ENCODE measurements at places on chromosomes 12 and 14. TPM values are rescaled to one million over a fixed set of nuclear protein-coding genes. Genes with fewer than 3 reads are reported as not detected.

Gene HPD
- 2.9 TPM for total RNA-seq

GRCh38 chr12:93166541-93167307 is 211.0 kb upstream of the NUDT4 start:
- no peak for DNase-seq

Gene IGFBP6
- total RNA-seq: 134 TPM

Gene LGR5
- 0.12 TPM for total RNA-seq

- DNase-seq: no peak
Observed at GRCh38 chr12:45986641-45987339, 3.6 kb downstream of the SCAF11 start.

GRCh38 chr12:98483621-98484503 is 31.5 kb upstream of the TMPO start:
- no peak for DNase-seq

DNA sequence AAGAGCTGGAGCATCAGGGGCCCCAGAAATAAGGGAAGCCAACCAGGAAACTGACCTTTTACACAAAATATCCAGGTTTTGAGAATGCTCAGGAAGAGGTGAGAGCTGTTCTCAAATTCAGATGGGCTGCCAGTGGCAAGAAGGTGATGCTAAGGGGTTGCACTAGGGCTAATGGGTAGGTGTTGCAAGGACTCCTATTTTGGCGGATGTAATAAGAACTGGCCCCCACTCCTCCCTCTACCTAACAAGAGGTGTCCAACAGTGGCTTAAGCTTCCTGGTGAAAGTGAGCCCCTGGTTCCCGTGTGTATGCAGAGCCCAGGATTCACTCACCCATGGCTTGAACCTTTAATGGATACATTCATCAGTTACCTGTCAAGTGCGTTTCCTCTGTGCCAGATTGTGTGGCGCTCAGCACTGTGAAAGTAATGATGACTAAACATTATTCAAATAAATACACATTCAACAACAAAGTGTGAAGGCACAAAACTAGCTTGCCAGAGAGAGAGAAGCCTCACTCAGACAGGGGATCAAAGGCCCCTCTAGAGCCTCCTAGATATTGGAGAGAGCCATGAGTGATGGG is 705 bp upstream of the CHGA start:
- DNase-seq: no peak

- no peak for DNase-seq
Observed at GRCh38 chr14:72978856-72979255, 48.0 kb downstream of the ZFYVE1 start.

Gene SMIM41
- total RNA-seq: not detected

Gene MANSC1
- total RNA-seq: 18.5 TPM

DNA sequence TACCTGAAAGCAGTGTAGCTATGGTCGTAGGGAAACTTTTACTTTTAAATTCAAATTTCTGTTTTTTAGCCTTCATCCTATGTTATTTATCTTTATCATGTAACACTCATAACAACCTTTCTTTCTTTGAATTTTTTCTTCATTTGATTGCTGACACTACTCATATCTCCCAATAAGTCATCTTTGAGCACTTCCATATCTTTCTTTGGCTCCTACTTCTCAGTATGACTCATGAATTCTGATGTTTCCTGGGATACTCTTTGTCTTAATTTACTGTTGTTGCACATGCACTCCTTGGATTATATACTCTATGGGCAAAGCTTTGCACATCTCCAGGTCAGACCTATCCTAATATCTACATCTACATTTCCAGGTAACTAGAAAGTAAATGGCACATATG is 18.1 kb upstream of the IAPP start:
- no peak for DNase-seq

GRCh38 chr12:8081251-8081920 is 688 bp upstream of the NECAP1 start:
- DNase-seq: no peak

Gene SLC38A2
- total RNA-seq: 122 TPM

Gene BICDL1
- 13.4 TPM for total RNA-seq

GRCh38 chr12:38983117-38983571 is 77.8 kb upstream of the CPNE8 start:
- DNase-seq: no peak

DNA sequence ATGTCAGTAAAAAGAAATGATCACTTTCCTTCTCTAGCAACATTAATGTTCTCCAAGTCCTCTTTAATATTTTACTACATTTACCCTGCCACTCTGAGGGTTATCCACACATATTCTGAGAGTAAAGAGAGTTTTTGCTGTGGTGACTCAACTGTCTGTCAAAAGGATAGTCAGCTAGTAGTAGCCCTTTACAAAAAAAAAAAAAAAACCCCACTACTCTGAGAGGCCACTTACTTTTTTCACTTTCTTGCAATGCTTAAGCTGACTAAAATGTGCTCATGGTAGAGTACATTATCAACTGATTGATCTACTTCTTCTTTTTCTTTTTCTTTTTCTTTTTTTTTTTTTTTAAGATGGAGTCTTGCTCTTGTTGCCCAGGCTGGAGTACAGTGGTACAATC is 27.6 kb upstream of the PPM1A start:
- no peak for DNase-seq

DNA sequence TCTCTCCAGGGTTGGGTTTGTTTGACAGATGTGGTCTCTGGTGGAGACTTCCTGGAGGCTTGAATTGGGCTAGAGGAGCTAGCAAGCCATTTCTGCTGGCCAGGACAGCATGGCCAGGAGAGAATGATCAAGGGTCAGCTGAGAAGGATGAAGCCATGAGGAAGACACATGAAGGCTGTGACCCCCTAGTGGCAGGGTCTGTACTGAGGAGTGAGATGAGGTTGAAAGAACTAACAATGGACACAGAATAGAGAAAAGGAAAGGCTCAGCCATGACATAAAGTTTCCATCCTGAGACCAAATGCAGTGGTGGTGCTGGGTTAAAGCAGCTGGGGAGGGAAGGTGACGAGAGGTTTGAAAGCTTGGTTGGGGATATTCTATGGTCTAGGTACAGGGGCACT is 89.9 kb downstream of the NT5DC3 start:
- DNase-seq: no peak

Gene EMC9
- 14.3 TPM for total RNA-seq

DNA sequence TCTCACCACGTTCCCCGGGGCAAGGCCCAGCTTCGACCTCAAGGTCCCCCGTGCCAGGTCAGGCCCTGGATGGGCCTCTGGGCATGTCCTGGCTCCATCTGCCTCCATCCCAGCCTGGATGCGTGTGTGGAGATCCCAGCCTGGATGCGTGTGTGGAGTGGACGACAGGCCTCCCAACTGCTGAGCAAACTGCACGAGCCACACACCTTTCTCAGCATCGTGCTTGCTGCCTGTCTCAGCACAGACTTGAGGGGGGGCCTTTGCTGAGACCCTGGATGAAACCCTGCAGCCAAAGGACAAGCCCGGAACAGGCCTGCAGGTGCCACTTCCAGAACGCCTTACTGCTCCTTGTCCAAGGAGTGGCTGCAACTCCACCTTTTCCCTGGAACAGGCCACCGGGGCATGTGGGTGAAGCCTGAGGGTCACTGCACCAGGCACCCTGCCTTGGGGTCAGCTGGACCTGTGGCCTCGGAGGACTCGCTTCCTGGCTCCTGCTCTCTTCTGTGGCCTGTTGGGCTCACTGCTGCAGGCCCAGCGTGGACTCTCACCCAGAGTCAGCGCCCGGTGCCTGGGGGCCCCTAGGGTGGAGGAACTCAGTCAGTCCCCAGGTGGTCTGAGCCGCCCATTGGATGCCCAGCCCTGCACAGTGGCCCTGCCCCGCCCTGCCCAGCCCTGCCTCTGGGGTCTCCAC is 176.0 kb downstream of the KIF26A start:
- no peak for DNase-seq

- DNase-seq: no peak
Observed at GRCh38 chr12:101743242-101743641, 4.0 kb upstream of the SYCP3 start.

DNA sequence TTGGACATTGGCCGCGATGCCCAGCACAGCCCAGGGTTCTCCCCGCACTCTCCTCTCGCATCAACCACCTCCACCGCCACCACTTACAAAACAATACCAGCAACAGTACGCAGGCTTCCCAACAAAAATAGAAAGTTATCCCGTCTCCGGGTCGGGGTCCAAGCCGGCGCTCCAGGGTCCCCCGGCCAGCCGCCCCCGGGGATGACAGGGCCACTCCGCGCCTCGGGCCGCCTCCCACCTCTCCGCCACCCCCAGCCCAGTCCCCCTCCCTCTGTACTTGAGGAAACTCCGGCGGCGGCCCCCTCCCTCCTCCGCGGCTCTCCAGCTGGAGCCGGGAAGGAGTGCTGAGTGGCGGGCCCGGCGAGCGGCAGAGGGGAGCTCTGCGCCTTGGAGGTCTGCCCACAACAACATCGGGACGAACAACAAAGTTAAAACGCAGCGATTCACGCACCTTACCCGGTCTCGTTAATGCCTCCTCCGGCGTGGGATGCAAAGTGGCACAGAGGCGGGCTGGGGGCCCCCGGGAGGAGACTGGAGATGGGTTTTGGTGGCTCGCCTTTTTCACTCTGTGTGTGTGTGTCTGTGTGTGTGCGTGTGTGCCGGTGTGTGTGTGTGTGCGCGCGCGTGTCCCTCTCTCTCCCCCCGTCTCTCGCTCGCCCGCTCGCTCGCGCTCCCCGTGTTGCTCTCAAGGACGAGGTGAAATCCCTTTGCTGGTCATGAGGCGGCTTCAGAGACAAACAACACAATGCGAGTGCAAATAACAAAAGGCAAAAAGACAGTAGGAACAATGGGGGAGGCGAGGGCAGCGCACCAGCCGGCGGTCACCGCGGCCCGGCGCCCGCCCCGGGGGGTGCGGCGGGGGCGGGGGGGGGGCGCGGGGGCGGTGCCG is 386.8 kb downstream of the BCAT1 start:
- DNase-seq: peak; percentile 76

DNA sequence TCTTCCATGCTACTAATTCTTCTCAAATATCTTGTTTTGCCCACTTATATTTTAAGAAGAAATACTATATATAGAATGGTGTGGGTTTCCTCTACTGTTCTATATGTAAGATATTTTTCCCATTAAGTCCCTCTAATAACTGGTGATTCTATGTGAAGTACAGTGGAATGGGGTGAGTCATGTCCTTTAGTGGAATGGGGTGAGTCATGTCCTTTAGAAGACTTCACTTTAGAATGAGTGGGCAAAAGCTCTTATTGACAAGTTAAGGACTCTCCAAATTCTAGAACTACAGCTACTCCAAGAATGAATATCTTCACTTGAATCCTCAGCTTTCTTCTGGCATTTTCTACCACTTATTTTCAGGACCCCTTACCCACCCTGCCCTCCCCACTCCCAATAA is 349.9 kb downstream of the ETNK1 start:
- DNase-seq: no peak

Gene TAS2R13
- total RNA-seq: 0.41 TPM

Gene ABCC9
- 46.7 TPM for total RNA-seq

All from left cardiac atrium (tissue), 4 donors.